ENCODE measurements at places on chromosomes 11 and 22. TPM values are rescaled to one million over a fixed set of nuclear protein-coding genes. Genes with fewer than 3 reads are reported as not detected.

Gene APOA4
- total RNA-seq = 0.40 TPM

Gene SLC16A8
- total RNA-seq = 0.33 TPM

Gene IL17REL
- total RNA-seq = not detected

Gene APOBEC3B
- total RNA-seq = not detected

Gene AGBL2
- 0.42 TPM for total RNA-seq

Gene RIMBP3C
- not detected for total RNA-seq

Gene RAB39A
- total RNA-seq = 0.69 TPM

Gene CD3D
- 0.83 TPM for total RNA-seq

Gene MYOD1
- not detected for total RNA-seq

- DNase-seq = no peak
These were observed 24.0 kb upstream of the SYT8 start for GRCh38 chr11:1810761-1811160.

DNA sequence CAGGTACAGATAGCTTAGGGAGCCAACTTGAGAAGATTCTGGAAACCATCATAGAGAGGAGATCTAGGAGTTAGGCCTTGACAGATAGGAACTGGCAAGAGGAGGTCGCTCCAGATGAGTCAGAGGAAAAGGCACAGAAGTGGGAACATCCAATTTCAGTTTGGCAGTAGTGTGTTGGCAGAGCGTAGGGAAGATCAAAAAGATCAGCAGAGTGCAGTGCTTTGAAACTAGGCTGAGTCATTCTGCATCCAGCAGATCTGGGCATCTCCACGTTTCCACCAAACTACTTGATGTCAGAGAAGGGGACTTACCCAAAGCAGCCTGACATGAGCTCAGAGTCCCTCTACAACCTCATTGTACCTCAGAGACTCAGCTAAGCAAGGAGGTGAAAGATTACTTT lies 58.5 kb downstream of the GAB4 start:
- no peak for DNase-seq

DNA sequence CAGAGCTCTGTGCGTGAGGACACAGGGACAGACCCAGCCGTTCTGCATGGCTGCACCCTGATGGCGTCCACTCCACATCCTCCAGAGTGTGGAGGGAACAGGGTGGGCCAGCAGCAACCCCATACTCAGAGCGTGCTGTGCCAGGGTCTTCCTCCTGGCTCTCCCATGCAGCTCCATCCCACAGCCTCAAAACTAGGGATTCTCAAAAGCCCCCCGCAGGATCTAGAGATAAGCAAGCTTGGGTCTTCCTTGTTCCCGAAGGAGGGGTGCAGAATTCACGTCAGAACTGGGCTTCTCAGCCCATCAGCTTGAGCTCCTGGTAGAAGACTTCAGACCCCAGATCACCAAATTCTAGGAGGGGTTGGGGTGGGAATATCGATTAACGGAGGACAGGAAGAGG lies 858.8 kb downstream of the TBC1D22A start:
- peak; percentile 64 for DNase-seq

GRCh38 chr11:36098087-36098486 lies 154.2 kb downstream of the LDLRAD3 start:
- no peak for DNase-seq

DNA sequence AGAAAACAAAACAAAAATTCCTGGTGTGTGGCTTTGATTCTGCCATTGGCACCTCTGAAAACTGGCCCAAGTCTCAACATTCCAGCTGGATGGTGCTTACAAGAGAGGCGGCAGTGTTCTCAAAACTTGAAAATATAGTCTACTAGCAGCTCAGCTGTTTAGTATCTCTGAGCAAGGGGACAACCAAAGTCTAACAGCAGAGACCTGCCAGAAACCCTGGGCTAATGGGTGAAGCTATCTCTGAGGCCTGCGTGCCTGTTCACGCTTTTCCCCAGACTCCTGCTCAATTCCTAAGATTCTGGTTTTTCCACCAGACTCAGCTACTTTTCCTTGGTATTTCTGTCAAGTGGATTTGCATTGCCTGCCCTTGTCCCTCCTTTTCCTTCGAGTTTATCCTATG lies 17.9 kb downstream of the TMEM218 start:
- DNase-seq = no peak

GRCh38 chr22:24683691-24684090 lies 80.7 kb downstream of the GGT1 start:
- DNase-seq = no peak

- no peak for DNase-seq
These were observed 109.3 kb downstream of the CTTN start for GRCh38 chr11:70507466-70508230.

DNA sequence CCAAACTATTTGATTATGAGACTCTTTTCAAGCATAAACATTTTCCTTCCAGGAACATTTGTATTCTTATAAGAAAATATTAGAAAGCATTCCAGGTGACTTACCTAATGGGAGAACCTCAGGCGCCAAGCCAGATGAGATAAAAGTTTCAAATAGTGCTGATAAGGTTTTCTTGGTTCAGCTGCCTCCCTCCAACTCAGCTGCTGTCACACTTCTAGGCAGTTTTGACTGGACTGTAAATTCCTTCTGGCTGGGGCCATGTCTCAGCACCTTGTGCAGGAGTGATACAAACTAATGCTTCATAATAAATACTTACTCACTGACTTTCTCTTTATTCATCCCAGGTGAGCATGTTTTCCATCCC lies 131.1 kb downstream of the MED15 start:
- no peak for DNase-seq

DNA sequence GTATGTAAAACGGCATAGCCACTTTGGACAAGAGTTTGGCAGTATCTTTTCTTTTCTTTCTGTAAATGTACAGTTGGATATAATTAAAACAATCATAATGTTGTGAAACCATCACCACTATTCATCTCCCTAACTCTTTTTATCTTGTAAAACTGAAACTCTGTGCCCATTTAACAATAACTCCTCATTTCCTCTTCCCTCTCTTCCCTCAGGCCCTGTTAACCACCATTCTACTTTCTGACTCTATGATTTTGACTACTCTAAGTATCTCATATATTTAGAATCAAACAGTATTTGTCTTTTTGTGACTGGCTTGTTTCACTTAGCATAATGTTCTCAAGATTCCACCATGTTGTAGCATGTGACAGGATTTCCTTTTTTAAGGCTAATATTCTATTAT lies 10.2 kb downstream of the SCUBE2 start:
- DNase-seq = no peak

DNA sequence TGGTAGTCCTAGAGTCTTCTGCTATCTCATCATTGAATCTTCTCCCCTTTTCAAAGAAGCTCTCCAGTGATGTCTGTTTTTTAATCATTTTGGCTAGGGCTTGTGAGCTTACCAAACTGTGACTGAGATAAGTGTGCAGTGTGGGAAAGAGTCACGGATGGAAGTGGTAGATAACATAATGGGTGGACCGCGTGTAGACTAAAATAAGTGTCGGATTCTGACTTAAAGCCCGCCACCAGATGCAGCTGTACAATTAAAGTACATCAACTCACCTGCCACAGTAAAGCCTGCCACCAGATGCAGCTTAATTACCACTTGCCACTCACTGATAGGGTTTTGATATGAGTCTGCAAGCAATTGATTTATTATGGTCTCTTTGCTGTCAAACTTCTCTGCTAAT lies 581.5 kb downstream of the LRRC4C start:
- no peak for DNase-seq

GRCh38 chr11:114724916-114725524 lies 46.7 kb downstream of the NXPE2 start:
- DNase-seq = no peak

- DNase-seq = no peak
These were observed 13.1 kb downstream of the ENDOD1 start for GRCh38 chr11:95102733-95103132.

GRCh38 chr22:39365492-39365780 lies 15.6 kb downstream of the SYNGR1 start:
- no peak for DNase-seq

GRCh38 chr11:107705027-107705426 lies 6.8 kb downstream of the SLN start:
- DNase-seq = no peak

DNA sequence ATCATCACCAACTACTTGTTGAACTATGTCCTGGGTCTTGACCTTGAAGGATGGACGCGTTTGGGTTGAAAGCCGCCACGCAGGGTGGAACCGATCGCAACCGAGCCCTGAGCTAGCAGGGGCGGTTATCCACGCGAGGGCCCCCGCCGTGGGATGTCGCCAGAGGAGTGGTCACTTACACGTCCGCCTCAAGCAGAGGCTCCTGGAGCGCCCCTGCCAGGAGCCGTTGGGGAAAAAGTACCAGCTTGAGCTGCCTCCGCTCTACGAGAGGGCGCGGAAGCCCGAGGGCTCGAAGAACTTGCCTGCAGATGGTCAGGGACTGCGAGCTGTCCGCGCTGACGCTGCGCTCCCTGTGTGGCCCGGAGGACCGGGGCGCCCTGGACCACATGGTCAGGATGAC lies 100.7 kb upstream of the OR4C13 start:
- DNase-seq = no peak

GRCh38 chr11:825366-826226 lies 2.1 kb upstream of the CRACR2B start:
- no peak for DNase-seq

- no peak for DNase-seq
These were observed 60.5 kb downstream of the CYB5R2 start for GRCh38 chr11:7612661-7613393.

DNA sequence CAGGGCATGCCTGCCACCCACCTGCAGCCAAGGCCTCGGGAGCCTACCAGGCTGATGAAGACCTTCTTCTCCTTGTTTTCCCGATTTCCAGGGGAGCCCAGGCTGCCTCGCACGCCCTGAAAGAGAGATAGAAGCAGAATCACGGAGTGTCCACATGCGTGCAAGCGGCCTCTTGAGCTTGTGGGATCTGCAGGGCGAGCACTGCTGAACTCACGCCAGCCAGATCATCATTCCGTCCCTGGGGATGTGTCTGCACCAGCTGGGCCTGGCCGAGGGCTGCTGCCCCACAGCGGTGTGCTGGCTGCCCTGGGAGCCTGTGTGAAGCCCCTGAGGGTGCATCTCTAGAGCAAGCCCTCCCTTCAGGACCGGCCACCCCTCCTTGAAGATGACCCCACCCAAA lies 17.9 kb downstream of the USH1C start:
- no peak for DNase-seq

- no peak for DNase-seq
These were observed 2.1 kb upstream of the CDKN1C start for GRCh38 chr11:2887515-2888195.

DNA sequence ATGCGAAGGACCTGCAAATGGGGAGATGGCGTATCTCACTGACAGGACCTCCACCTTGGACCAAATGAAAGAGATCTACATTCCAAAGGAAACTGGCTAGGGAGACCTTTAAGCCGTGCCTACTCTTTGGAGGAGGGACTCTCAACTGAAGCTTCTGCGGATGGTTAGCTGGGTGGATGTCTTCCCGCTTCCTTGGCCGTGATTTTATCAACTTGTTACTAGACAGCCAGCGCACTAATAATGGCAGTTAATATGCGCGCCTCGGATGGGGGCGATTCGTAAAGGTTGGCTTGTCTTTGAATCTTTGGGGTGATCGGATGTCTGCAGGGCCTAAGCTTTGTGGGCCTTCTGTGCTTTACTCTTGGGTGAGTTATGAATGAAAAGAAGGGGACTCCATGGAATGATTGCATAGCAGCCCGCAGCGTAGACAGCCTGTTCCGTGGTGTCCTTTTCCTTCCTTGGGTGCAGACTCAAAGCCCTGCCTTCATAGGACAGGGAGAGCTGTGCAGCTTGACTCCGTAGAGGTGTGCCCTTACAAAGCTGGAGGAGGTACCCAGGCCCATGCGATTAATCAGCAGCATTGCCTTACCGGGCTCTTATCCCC lies 1.5 kb downstream of the ZNRF3 start:
- no peak for DNase-seq

DNA sequence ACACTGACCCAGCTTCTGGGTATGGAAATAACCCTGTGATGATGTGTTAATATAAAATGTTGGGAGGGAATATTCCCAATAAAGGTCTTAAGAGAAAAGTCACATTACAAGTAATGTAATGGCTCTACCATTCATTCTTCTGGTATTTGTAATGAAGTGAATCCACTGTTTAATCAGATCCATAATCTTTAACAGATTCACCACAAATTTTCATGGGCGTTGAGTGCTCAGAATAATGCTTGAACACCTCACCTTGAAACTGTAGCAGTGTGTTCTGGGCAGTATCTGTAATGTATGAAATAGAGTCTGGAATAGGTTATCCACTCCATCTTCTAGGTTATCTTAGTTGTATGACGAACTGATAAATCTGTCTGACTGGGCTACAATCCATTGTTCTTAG lies 26.6 kb upstream of the CRTAM start:
- no peak for DNase-seq

- no peak for DNase-seq
These were observed 240.3 kb downstream of the BRD1 start for GRCh38 chr22:49587421-49587820.

GRCh38 chr11:34064291-34064690 lies 12.8 kb downstream of the CAPRIN1 start:
- no peak for DNase-seq

GRCh38 chr11:92811341-92811740 lies 158.1 kb upstream of the MTNR1B start:
- DNase-seq = peak; percentile 19

GRCh38 chr11:64451856-64452255 lies 92.9 kb downstream of the RPS6KA4 start:
- DNase-seq = no peak

DNA sequence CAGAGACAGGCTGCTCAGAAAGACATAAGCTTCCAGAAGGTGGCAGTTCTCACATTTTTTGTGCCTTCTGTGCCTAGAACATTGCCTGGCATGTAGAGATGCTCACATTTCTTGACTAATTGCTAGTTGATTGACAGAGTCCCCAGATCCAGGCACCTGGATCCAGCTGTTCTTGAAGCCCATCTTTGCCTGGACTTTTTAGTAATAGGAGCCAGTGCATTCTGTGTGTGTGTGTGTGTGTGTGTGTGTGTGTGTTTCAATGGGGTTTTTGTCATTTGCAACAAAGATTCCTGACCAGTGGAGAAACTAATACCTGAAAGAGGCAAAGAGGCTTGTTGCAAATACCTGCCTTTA lies 15.1 kb downstream of the MRGPRF start:
- DNase-seq = no peak

GRCh38 chr22:20131597-20131858 lies at the start of gene ZDHHC8:
ZDHHC8 (plus strand) TSS chr22:20131804; CDS start chr22:20131948, 144 bp downstream.
- DNase-seq = no peak

GRCh38 chr11:78535027-78535426 lies 39.6 kb downstream of the NARS2 start:
- no peak for DNase-seq
